ENCODE measurements at places on chromosomes 3 and 15. TPM values are rescaled to one million over a fixed set of nuclear protein-coding genes. Genes with fewer than 3 reads are reported as not detected.

- DNase-seq = no peak
Observed at GRCh38 chr3:139957844-139958243, 22.9 kb downstream of the CLSTN2 start.

- DNase-seq = no peak
Observed at GRCh38 chr3:132445817-132446216, 28.5 kb downstream of the DNAJC13 start.

DNA sequence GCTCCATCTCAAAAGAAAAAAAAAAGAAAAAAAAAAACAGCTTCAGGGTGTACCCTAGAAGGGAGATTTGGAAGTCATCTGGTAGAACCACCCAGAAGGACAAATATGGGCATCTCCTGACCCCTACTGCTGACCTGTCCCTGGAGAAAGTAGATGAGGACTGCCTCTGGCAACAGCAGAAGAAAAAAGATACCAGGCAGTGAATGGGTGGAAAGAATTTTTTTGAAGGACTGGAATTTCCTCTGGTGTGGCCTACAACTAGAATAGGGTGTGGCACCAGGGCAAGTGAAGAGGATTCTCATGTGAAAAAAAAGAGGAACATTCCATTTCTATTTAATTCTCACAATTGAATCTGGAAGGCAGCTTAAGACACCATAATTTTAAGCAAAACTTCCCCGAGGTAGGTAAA lies 3.1 kb downstream of the ANXA2 start:
- DNase-seq = no peak

DNA sequence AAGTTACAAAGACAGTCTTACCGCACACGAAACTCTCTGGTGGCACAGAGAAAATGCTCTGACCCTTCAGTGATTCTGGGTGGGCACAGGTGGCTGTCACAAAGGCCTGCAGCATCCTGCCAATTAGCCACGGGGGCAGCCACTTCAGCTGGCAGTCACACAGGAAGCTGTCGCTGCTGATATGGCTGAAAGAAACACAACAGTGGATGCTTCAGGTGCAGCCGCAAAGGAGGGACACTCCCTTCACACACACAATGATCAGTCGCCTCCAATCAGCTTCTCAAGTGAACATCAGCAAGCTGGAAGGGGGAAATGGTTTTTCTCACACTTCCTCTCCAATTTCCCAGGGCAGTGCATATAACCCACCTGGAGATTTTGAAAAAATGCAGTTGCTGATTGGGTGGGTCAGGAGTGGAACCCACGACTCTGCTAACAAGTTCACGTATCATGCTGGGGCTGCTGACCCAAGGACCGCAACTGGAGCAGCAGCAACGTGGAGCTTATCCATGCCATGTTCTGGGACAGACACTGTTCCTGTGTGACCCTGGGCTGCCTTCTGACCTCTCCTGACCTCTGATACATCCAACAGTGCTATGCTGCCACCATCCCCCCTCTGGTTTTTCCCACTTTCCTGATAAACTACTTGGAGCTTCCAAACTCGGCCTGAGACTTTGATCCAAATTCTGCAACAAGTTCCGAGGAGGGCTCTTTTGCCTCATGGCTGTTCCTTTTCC lies 106.6 kb downstream of the LRIG1 start:
- no peak for DNase-seq

Gene MEIS2
- 14.8 TPM for polyA plus RNA-seq

Gene KBTBD13
- polyA plus RNA-seq = 6.9 TPM

GRCh38 chr3:13371100-13372075 lies 48.7 kb downstream of the NUP210 start:
- no peak for DNase-seq
